Mesendoderm (in vitro differentiated cells): ENCODE measurements at places on chromosomes 11 and 22.

- no peak for DNase-seq
Observed at GRCh38 chr11:35655254-35655653, 7.3 kb upstream of the TRIM44 start.

DNA sequence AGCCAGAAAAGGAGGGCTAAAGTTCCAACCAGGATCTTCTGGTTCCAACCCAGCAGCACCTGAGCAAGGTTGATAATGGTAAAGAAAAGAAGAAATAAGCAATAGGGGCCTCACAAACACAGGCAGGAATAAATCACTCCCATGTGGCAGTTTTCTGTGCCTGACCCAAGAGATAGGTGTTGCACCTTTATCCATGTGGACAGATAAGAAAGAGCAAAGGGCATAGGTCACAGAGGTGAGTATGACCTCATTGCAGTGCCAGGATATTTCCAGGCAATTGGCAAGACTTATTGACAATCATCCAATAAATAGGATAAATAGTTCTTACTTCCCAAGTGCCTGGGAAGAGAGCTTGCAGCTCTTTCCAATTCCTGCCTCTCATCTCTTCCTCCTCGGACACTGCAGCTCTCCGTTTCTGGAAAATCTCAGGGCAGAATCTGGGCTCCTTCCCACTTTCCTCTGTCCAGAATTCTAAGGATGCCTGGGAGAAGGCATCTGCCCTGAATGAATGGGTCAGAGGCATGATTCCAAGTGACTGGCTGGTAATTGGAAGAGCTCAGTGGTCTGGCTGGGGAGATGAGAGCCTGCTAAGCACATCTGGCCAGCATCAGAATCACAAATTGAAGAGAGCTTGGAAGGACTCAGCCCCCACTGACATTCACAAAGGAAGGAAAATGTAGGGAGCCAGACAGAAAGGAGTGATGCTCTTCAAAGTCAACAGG, 14.5 kb upstream of the LRRC55 start:
- no peak for DNase-seq

GRCh38 chr11:128765571-128766549, 72.0 kb downstream of the FLI1 start:
- DNase-seq = no peak

DNA sequence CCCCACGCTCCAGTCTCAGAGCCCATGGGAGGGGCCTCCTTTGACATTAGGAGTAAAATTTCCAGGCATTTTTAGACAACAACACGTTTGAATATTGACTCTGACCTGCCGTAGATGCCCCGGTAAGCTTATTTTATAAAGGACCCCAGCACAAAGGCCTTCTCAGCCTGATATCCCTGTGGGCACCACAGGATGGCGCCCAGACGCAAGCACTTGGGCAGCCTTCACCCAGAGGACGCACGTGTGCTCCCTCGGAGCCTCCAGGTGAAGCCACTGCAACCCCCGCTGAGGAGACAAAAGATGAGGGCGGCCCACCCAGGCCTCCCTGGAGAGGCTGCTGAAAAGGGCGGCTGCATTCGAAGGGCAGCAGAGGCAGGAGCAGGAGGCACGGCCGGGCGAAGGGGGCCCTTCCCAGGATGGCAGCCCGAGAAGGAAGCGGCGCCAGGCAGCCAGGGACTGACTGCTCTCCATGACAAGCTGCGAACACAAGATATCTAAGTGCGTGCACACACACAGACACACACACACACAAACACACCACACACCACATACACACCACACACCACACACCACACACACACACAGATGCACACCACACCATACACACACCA, 15.2 kb upstream of the TH start:
- DNase-seq = peak; percentile 65

- DNase-seq = peak; percentile 41
Observed at GRCh38 chr11:72621008-72621610, 53.1 kb downstream of the PDE2A start.

- DNase-seq = no peak
Observed at GRCh38 chr11:47087801-47088200, 88.9 kb downstream of the ARFGAP2 start.

DNA sequence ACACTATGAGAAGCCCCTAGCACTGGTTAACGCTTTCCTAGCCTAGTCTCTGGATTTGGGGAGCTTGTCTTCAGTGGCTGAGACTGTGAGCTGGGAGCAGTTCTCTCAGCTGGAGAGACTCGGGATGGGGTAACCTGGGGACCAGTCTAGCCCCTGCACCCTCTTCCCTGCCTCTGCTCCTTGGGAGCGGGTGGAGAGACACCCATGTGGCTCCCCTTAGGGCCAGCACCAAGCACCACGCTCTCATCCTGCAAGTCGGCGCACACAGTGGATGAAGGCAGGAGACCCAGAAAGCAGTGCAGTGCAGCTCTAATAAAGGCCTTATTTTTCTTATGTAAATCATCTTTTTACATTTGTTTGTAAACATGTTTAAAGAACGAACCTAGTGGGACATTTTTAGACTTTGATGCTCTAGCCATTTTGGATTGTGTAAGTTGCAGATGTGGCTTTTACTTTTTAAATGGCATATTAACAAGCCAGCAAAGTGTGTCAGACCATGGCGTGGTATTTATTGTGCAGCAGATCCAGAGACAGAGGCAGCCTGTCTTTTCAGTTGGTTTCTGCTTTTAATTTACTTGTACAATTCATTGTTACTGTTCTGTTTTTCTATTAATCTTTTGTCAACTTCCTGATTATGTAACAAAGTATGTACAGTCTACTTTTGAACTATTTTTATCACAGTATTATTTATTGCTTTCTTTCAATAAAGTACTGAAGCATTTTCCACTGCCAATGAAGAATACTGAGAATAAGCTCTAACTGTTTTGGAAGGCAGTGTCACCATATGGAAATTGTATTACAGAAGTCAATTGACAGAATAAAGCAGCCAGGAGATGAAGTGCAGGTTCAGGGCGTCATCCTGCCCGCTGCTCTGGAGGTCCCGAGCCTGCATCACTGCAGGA, 14.4 kb upstream of the CTTN start:
- DNase-seq = no peak

- no peak for DNase-seq
Observed at GRCh38 chr11:111782109-111782741, 16.0 kb upstream of the PPP2R1B start.

- DNase-seq = peak; percentile 76
Observed at GRCh38 chr22:17969701-17970113, 54.7 kb downstream of the MICAL3 start.

DNA sequence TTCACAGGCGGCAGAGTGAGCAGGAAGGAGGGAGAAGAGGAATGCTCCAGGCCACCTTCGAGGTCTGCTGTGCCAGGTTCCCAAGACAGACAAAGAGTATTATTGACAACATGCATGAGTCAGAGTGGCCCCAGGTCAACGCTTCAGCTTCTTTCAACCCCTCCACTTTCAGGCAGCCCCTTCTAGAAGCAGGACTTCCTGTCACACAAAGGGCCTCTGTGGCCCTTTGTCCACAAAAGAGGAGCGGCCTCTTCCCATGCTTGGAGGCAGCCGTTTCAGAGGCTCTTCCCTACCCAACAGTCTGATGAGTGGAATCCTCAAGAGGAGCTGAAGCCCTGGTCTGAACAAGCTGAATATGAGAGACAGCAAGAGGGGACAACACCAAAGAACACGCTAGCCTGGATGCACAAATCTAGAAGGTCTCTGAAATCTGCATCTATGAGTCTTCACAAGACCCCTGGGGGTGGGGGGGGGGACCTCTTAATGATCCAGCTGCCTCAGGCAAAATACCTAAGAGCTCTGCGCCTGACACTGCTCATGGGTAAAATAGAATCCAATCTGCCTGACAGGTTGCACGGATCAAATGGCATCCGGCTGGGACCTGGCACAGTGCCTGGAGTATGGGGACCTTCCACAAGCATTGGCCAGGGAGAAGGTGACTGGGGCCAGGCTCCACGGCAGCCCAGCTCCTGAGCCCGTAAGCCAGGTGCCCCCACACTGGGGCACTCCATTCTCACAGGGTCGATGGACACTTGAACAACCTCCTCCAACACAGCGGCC, 67.5 kb downstream of the PACSIN2 start:
- peak; percentile 72 for DNase-seq

- DNase-seq = peak; percentile 48
Observed at GRCh38 chr11:121452609-121453150, at the start of gene SORL1-AS1. TSS of gene SORL1-AS1 (minus strand) at chr11:121452967.

GRCh38 chr11:65730461-65730860, 9.9 kb upstream of the RNASEH2C start:
- no peak for DNase-seq

GRCh38 chr22:39519681-39520225, 609 bp upstream of the ATF4 start:
- peak; percentile 100 for DNase-seq

- no peak for DNase-seq
Observed at GRCh38 chr11:36041988-36042611, 98.2 kb downstream of the LDLRAD3 start.

DNA sequence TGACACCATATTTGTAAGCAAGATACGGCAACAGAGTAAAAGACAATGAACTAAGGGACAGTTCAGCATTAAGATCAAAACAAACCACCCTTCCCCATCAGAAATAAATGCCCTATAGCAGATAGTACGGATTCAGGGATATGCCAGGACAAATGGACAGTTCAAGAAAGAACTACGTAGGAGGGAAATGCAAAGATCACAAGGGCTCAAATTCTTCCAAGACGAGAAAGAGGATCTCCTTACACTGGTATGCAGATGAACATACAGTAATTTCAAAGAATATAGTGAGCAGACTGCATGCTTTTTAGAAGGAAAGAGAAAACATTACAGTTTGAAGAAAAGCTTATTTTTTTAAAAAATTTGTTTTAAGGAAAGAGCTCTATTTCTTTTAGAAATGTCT, 124.7 kb upstream of the APOA1 start:
- no peak for DNase-seq

DNA sequence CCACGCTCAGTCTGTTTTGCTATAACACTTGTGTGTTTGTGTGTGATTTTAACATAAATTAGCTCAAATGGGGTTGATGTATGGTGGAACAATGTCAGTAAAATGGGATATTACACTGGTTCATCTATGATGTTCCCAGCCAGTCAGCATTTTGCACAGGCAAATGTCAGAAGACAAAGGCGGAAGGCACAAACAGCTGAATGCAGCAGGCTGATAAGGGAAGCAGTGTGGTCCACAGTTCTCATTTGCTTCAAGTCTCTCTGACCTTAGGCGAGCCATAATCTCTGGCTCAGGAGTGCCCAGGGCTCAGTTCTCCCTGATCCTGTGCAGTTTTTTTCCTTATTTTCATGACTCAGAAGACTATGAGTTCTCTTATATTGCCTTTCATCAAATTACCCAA, 102.7 kb downstream of the FAR1 start:
- no peak for DNase-seq

DNA sequence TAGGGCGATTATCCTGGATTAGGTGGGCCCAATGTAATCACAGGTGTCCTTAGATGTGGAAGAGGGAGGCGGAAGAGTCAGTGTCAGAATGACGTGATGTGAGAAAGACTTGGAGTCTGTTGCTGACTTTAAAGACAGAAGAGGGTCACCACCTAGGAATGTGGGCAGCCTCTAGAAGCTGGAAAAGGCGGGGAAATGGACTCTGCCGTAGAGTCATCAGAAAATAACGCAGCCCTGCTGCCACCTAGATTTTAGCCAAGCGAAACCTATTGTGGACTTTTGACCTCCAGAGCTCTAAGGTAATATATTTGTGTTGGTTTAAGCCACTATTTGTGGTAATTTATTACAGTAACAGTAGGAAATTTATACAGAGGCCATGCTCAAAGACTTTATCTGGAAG, 4.8 kb downstream of the DDX10 start:
- DNase-seq = peak; percentile 20

GRCh38 chr11:63767565-63768236, 874 bp downstream of the ZFTA start:
- DNase-seq = peak; percentile 97

DNA sequence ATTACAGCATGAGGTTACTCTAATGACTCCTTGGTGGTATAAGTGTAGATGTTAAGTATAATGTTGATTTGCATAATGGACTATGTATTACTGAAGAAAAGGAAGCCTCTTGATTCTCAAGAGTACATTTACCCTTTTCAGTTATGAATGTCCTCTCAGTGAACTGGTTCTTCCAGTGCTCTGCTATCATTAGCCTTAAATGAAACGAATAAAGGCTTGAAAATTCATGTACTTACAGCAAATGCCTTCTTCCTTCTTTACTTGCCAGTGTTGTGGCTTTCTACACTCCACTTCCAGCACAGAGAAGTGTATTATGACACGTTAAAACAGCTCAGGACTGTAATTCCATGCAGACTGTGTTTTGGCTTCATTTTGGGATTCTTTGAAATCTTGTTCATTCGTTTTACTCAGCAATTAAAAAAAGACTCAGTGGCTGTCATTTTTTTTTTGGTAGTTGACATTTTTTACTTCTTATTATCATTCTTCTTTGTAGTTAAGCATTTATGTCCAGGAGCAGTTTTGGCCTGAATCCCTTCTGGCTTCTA, 96.9 kb downstream of the MTMR3 start:
- DNase-seq = no peak

GRCh38 chr11:72613977-72614376, 60.2 kb downstream of the PDE2A start:
- no peak for DNase-seq

GRCh38 chr11:2235588-2236326, 34.6 kb downstream of the ASCL2 start:
- no peak for DNase-seq
